ENCODE measurements at places on chromosomes 3 and 15.

GRCh38 chr15:80572337-80572736 is 122.8 kb upstream of the ABHD17C start:
- DNase-seq: no peak

- DNase-seq: peak; percentile 82
Measured at GRCh38 chr15:29103824-29104565, 165.6 kb downstream of the NSMCE3 start.

DNA sequence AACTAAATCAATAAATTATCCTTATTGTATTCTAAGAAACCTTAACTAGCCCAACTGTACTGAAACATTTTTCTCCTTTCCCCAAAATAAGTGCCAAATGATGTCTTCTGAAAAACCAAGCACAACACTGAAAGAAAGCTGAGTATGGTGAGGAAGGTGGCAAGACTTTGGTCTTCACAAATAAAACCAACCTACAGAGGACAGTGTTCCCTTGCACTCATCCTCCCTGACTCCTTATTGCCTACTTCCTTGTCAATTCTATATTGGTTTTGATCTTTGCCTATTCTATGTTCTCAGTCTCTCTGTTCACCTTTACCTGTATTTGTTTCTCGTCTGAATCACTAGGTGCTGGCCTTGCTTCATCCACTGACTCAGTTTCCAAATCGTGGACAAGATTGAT is 490.1 kb upstream of the ZNF385D start:
- no peak for DNase-seq

DNA sequence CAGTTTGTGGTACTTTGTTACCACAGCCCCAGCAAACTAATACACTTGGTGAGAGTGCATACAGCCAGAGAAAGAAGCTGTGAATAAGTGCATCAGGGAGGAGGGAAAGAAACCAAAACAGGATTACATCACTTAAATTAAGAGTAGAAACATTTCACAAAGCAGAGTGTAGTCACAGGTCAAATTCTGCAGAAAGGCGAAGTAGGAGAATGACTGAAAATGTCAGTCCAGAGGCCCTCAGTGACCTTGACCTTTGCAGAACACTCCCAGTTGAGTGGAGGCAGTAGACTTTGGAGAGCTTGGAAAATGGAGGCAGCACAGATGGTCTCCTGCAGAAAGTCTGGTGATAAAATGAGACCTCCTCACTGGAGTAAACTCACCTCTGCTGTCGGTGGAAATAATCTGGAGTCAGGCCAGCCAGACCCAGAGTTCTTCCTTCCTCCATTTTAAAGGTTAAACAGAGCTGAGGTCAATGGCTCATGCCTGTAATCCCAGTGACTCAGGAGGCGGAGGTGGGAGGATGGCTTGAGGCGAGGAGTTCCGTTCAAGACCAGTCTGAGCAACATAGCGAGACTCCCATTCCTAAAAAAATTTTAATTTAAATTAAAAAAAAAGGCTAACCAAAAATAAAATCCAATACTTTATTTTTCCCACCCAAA is 5.0 kb downstream of the CD86 start:
- DNase-seq: no peak

- DNase-seq: no peak
Measured at GRCh38 chr3:21944251-21944650, 193.2 kb upstream of the ZNF385D start.

DNA sequence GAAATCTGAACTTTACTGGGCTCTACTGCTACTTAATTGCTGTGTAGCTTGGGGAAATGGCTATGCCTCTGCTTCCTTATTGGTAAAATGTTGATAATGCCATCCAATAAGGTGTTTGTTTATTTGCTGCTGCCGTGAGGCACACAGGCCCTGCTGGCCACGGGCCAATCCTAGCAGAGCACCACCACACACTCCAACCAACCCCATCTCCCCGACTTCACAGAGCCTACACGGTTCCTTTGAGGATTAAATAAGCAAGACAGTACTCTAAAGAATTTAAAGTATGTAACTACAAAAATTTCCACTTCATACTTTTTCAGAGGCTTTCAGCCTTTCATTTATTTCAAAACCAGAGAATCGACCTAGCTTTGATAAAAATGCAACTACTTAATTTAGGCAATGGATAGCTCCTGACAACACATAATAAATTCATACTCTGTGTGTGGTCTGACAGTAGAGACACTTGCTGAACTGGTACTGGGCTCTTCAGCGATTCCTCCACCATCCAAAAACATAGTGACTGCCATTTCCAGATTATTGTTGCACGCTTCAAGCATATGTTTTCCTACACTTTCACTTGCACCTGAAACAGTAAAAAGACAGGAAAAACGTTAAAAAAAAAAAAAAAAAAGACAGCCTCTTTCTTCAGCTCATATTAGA is 25.3 kb downstream of the UBXN7 start:
- no peak for DNase-seq

DNA sequence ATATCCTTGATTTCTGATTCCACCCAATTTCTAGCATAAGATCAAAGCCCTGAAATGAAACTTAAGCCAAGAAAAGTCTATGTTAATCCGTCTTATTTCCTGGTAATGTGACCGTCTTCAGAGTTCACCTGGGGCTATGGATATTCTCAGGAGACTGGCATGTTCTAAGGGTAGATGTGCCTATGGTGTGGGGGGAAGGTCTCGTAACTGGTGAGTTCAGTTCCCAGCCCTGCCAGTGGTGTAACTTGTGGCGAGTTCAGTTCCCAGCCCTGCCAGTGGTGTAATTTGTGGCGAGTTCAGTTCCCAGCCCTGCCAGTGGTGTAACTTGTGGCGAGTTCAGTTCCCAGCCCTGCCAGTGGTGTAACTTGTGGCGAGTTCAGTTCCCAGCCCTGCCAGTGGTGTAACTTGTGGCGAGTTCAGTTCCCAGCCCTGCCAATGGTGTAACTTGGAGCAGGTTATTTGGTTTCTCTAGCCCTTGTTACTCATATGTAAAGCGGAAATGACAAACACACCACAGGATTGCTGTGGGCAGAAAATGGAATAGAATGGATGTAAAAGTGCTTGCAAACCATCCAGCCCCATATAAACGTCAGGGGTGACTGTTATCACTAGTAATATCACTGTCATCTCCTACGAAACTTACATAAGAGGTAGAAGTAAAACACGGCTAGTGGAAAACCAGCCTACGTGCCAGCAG is 30.4 kb downstream of the SLC51A start:
- peak; percentile 29 for DNase-seq

- no peak for DNase-seq
Measured at GRCh38 chr3:32501783-32502117, 902 bp downstream of the CMTM6 start.
